Activated CD4-positive, alpha-beta T cell treated with anti-CD3 and anti-CD28 coated beads, Interleukin-2, amount 10 ng/mL, durations not matched to agents 24 days and 14 days (primary cell): ENCODE measurements at places on chromosomes 2 and 18. TPM values are rescaled to one million over a fixed set of nuclear protein-coding genes. Genes with fewer than 3 reads are reported as not detected.

ADAM17 gene
- 25.6 and 26.5 TPM in 2 replicates for total RNA-seq

REG3G gene
- total RNA-seq, result not detected in 2 replicates

DNA sequence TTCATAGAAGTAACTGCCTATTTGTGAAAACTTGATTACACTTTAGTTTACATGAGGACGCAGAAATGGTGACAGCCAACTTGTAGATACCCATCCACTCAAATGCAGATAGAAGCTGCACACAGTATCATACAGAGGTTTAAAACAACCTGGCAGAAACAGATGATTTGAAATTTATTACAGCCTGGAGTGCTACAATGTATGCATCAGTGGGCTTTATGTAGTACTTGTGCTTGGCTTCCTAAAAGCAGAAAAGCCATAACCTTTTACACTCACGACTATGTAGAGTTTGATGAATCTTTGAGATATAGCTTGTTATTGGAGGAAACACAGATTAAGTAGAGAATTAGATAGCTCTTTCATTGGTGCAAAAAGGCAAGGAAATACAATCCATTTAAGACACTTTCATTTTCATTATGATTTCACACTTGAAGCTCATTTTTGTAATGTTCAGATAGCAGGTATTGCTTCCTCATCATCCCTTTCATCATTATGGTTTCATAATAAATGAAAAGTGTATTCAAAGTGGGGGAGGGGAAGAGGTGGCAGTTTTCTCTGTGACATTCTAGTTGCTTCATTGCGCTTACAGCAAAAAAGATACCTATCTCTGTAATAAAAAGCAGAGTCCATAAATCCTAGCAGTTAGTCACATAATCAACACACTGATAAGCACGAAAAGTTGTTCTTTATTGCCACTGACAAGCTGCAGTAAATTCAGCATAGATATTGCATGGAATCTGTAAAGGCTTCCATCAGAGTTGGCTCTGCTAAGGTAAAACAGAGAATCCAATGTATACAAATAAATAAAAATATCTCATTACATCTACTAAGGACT lies 789.8 kb upstream of the FSHR start:
- no peak for DNase-seq
- H3K4me1 ChIP-seq, result peaks cover 10% of the 10 kb centered on the region
- H3K27ac ChIP-seq, result no peak overlapping the region
- H3K36me3 ChIP-seq, result no peaks in the 10 kb centered on the region
- H3K4me3 ChIP-seq, result peak overlapping the region; percentile 30

GRCh38 chr2:95350368-95350767 lies 52.1 kb upstream of the FAHD2A start:
- no peaks in the 10 kb centered on the region for H3K36me3 ChIP-seq
- DNase-seq, result no peak
- no peak overlapping the region for H3K4me3 ChIP-seq
- peaks cover 3% of the 10 kb centered on the region for H3K4me1 ChIP-seq
- H3K27me3 ChIP-seq, result peaks cover 22% of the 10 kb centered on the region
- no peak overlapping the region for H3K27ac ChIP-seq

DNA sequence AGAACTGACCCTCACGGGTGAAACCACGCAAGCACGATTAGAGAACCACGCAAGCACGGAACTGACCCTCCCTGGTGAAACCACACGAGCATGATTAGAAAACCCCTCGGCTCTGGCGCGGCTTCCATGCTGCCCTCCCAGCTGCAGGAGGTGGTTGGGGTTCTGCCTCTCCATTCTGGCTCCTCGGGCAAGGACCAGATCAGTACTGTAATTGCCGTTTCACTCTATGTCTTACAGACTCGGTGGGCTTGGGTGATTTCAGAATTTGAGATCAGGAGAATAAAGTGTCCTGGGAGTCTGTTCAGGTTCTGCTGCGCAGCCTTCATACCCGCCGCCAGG lies 58.3 kb upstream of the KCNG2 start:
- no peaks in the 10 kb centered on the region for H3K27me3 ChIP-seq
- H3K27ac ChIP-seq, result no peak overlapping the region
- no peaks in the 10 kb centered on the region for H3K4me1 ChIP-seq
- H3K4me3 ChIP-seq, result no peak overlapping the region
- H3K36me3 ChIP-seq, result peaks cover 46% of the 10 kb centered on the region
- no peak for DNase-seq

DNA sequence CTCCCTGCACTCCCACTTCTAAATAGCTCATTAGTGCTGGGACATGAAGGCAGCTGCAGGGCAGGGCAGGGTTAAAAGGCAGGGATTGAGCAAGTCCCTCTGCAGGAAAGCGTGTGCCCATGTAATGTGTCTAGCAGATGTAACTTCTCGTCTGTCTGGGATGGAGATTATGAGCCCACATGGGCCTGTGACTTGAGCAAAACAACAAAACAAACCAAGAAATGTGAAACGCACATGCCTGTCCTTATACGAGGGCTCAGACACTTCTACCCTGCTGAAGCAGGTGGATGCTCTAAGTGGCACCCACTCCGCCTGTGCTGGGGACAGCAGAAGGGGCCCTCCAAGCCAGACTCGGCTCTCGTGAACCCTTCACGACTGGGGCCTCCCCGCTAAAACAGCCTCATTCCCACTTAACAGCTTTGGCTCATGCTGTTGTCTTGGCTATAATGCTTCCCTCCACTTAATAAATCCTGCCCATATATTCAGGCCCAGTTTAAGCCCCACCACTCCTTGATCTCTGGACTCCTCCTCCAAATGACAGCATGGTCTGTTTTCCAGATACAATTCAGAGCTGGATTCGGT lies 40.9 kb downstream of the TMEM247 start:
- DNase-seq, result no peak
- H3K27me3 ChIP-seq, result peaks cover 5% of the 10 kb centered on the region
- no peaks in the 10 kb centered on the region for H3K36me3 ChIP-seq

- H3K36me3 ChIP-seq, result no peaks in the 10 kb centered on the region
- no peak for DNase-seq
- H3K27ac ChIP-seq, result no peak overlapping the region
Observed at GRCh38 chr18:52812834-52813233, 472.8 kb downstream of the DCC start.

- no peak overlapping the region for H3K27ac ChIP-seq
- H3K36me3 ChIP-seq, result peaks cover 14% of the 10 kb centered on the region
- no peak for DNase-seq
Observed at GRCh38 chr2:68901561-68901960, 30.4 kb upstream of the BMP10 start.

DNA sequence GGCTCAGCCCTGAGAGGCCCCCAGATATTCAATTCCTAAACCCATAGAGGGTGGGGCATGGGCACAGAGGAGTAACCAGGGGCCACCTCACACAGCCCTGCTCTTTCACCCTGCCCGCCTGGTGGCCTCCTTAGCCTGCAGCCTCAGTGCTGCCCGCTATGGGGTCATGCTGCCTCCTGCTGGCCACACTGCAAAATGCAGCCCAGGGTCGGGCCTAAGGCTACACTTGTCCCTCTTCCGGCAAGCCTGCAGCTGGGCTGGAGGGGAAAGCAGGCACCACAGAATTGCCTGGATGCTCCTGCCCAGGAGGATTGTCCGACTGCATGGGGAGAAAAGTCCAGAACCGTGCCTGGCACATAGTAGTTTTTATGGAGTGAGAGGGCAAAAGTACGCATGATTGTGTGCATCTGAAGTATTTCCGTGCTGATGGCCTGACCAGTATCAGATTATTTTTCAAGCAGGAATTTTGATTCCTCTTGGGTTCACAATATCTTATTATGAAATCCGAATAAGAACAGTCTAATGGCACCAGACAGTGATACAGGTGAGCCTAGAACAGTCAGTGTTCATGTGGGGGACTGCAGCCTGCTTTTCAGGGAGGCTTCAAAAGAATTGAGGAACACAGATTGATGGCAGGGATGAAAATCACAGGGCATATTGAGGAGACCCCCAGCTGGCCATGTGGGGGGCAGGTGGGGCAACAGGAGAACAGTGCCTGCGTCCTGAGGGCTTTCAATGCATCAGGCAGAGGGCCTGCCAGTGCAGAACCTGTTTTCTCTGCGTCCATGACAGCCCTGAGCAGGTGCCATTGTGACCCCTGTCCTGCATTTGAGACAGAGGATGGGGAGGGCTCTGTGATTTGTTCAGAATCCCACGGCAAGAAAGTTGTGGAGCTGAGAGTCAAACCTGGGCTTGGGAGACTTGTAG lies 51.2 kb upstream of the ALPP start:
- H3K27me3 ChIP-seq, result no peaks in the 10 kb centered on the region
- DNase-seq, result peak; percentile 96
- peaks cover 6% of the 10 kb centered on the region for H3K4me1 ChIP-seq
- no peak overlapping the region for H3K4me3 ChIP-seq
- H3K27ac ChIP-seq, result no peak overlapping the region

- H3K4me1 ChIP-seq, result peaks cover 28% of the 10 kb centered on the region
- H3K36me3 ChIP-seq, result no peaks in the 10 kb centered on the region
- DNase-seq, result no peak
- peak overlapping the region; percentile 34 for H3K27ac ChIP-seq
- no peaks in the 10 kb centered on the region for H3K27me3 ChIP-seq
Observed at GRCh38 chr2:85441864-85442263, 23.4 kb downstream of the SH2D6 start.
